ENCODE measurements at places on chromosomes 16 and 17.

- no peak overlapping the region for H3K27ac ChIP-seq
- DNase-seq = no peak
- no peaks in the 10 kb centered on the region for H3K4me1 ChIP-seq
- no peaks in the 10 kb centered on the region for H3K27me3 ChIP-seq
- no peaks in the 10 kb centered on the region for H3K36me3 ChIP-seq
Measured at GRCh38 chr17:9444687-9445086, 130.9 kb downstream of the STX8 start.

GRCh38 chr17:16342979-16343378 is 10.3 kb downstream of the CENPV start:
- H3K4me1 ChIP-seq = no peaks in the 10 kb centered on the region
- no peaks in the 10 kb centered on the region for H3K36me3 ChIP-seq
- no peak overlapping the region for H3K27ac ChIP-seq
- H3K27me3 ChIP-seq = no peaks in the 10 kb centered on the region

DNA sequence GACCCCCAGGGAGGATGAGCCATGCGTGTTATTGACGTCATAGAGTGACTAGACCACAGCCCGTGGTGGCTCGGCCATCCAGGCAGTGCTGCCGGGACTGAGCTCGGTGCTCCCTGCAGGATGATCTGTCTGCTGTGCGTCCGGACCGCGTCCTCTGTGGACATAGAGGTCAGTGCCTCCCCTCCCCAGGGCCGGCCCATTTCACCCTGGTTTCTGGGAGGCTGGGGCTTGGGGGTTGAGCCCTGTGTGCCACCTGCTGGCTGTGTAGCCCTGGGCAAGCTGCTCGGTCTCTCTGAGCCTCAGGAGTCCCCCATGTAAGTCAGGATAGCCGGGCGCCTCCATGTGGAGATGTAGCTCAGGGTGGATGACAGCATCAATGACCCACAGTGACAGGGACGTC is 8.3 kb downstream of the TSC2 start:
- no peak overlapping the region for H3K27ac ChIP-seq
- no peak for DNase-seq
- H3K4me3 ChIP-seq = no peak overlapping the region
- H3K27me3 ChIP-seq = no peaks in the 10 kb centered on the region
- no peaks in the 10 kb centered on the region for H3K36me3 ChIP-seq
- H3K4me1 ChIP-seq = no peaks in the 10 kb centered on the region

GRCh38 chr17:48520631-48521079 is 10.2 kb downstream of the HOXB1 start:
- H3K27ac ChIP-seq = no peak overlapping the region
- no peaks in the 10 kb centered on the region for H3K36me3 ChIP-seq
- no peak for DNase-seq
- no peaks in the 10 kb centered on the region for H3K27me3 ChIP-seq
- no peaks in the 10 kb centered on the region for H3K4me1 ChIP-seq

- no peak overlapping the region for H3K4me3 ChIP-seq
- no peak for DNase-seq
- H3K27ac ChIP-seq = no peak overlapping the region
- no peaks in the 10 kb centered on the region for H3K36me3 ChIP-seq
Measured at GRCh38 chr17:76473541-76473985, 6.2 kb downstream of the AANAT start.

DNA sequence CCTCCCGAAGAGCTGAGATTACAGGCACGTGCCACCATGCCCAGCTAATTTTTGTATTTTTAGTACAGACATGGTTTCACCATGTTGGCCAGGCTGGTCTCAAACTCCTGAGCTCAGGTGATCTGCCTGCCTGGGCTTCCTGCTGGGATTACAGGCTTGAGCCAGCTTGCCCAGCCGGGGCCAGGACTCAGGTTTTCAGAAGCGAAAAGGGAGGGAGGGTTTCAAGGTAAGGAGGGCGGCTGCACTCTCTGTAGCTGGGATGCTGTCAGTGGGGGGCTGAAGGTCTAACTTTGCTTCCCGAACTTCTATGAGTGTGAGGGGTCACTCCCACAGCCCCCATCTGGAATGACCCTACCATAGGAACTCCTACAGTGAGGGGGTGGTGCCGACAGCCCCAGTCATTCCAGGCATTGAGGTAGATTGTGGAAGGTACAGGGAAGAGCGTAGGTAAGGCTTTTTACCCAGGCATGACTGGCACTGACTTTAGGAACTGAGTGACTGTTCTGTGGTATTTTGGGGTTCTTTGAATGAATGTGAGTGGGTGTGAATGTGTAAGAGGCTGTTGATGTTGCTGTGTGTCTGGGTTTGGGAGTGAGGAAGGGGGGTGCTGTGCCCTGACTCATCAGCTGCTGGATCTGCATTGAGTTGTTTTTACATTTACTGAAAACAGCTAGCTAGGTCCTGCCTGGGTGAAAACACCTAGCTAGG is 3.8 kb upstream of the C1QL1 start:
- no peaks in the 10 kb centered on the region for H3K36me3 ChIP-seq
- H3K4me1 ChIP-seq = peaks cover 3% of the 10 kb centered on the region
- DNase-seq = no peak
- H3K27me3 ChIP-seq = peaks cover 3% of the 10 kb centered on the region
- no peak overlapping the region for H3K27ac ChIP-seq
- H3K4me3 ChIP-seq = no peak overlapping the region

- H3K27ac ChIP-seq = peak overlapping the region; percentile 67
- H3K36me3 ChIP-seq = no peaks in the 10 kb centered on the region
- H3K4me1 ChIP-seq = peaks cover 25% of the 10 kb centered on the region
- H3K4me3 ChIP-seq = peak overlapping the region; percentile 74
- DNase-seq = peak; percentile 84
Measured at GRCh38 chr16:88784074-88784855, 755 bp downstream of the PIEZO1 start.

- H3K36me3 ChIP-seq = no peaks in the 10 kb centered on the region
- DNase-seq = no peak
- H3K27ac ChIP-seq = no peak overlapping the region
Measured at GRCh38 chr17:82645516-82645915, 2.7 kb downstream of the WDR45B start.

GRCh38 chr16:57427307-57427706 is 19.9 kb downstream of the CIAPIN1 start:
- H3K36me3 ChIP-seq = no peaks in the 10 kb centered on the region
- H3K4me1 ChIP-seq = peaks cover 2% of the 10 kb centered on the region
- no peaks in the 10 kb centered on the region for H3K27me3 ChIP-seq

GRCh38 chr17:64615028-64615677 is 47.0 kb downstream of the SMURF2 start:
- H3K4me1 ChIP-seq = no peaks in the 10 kb centered on the region
- H3K36me3 ChIP-seq = no peaks in the 10 kb centered on the region
- no peak overlapping the region for H3K27ac ChIP-seq
- no peak for DNase-seq

- H3K27ac ChIP-seq = no peak overlapping the region
- H3K4me1 ChIP-seq = no peaks in the 10 kb centered on the region
- H3K4me3 ChIP-seq = no peak overlapping the region
- no peak for DNase-seq
- H3K27me3 ChIP-seq = no peaks in the 10 kb centered on the region
- H3K36me3 ChIP-seq = no peaks in the 10 kb centered on the region
Measured at GRCh38 chr16:58574895-58575294, 54.7 kb downstream of the CNOT1 start.

DNA sequence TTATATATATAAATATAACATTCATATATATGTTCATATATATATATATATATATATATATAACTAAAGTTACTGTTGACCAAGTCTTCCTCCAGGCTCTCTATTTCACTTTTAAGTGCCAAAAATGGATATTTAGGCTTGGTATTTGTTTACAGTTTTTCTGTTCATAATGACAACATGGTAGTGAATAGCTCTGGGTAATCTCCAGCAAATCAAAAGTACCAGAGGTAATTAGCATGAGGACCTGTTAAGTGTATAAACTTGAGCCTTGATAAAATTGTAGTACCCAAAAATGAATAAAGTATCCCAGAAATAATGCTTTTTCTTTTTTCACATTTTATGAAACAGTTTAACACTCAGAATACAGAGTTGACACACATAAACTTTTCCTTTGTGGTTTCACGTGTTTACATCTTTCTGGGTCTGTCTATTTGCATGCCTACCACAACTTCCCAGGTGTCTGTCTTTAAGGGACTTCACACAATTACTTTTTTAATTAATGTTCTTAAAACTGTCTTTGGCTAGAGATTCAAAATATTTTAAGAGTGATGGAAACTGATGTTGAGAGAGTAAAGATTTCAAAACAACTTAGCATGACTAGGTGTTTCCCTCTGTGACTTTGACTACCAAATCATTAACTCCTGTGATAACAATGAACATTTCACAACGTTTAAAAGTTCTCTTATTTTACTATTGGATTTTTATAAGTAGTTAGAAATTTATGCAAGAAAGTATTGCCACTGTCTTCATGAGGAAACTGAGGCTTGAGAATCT is 47.9 kb downstream of the RABEP1 start:
- no peaks in the 10 kb centered on the region for H3K36me3 ChIP-seq
- H3K4me3 ChIP-seq = no peak overlapping the region
- H3K27ac ChIP-seq = no peak overlapping the region
- H3K27me3 ChIP-seq = no peaks in the 10 kb centered on the region
- no peak for DNase-seq
- no peaks in the 10 kb centered on the region for H3K4me1 ChIP-seq

DNA sequence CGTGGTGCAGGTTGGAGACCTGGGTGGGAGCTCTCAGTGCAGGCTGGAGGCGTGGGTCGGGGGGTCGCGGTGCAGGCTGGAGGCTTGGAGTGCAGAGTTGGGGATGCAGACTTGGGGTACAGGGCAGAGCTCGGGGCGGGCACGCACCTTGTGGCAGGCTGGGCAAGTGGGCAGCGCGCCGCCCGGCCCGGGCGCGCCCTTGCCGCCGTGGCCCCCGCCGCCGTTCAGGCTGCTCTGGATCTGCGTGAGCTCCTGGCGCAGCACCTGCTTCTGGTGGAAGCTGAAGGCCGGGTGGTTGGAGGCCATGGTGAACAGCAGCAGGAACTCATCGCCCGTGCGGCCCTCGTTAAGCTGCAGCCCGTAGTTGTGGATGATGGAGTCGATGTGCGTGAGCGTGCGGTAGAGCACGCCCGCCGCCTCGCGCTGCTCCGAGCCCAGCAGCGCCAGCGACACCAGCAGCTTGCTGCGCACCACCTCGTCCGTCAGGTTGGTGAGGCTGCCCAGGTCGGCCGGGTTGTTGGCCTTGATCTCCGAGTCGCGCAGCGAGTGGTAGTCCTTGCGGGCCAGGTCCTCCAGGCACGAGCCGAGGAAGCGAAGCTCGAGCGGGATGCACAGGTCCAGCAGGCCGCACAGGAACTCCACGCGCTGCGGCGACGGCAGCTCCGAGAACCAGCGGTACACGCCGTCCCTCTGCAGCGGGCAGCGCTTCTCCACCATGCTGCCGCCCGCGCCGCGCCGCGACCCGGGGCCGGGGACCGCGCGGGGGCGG is 1.1 kb downstream of the ZCCHC14 start:
- H3K4me3 ChIP-seq = peak overlapping the region; percentile 53
- no peak for DNase-seq
- H3K4me1 ChIP-seq = peaks cover 17% of the 10 kb centered on the region
- no peaks in the 10 kb centered on the region for H3K36me3 ChIP-seq
- H3K27me3 ChIP-seq = no peaks in the 10 kb centered on the region
- no peak overlapping the region for H3K27ac ChIP-seq

DNA sequence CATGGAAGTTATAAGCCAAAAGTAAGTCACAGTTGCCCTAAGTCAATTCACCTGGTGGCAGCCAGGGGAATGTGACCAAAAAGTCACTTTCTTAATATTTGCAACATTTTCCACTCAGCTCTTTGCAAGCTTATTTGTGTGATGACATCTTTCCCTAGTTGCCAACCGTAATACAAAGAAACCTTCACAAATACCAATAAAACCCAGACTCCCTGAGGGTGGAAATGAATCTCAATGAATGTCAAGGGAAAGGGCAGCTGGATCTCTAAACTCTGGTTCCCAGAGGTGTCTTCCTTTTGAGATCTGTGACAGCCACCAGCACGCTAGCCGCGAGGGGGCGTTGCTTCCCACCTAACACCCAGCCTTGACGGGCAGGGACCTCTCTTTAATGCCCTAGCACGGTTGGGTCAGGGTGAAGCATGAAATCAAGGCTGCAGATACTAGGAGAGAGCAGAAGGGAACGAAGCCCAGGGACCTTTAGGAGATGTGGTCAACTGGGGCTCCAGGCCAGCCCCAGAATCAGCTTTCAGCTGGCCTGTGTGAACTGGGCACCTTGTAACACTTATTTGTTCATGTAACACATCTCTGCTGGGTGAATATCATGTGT is 82.2 kb downstream of the CMC2 start:
- DNase-seq = no peak
- H3K4me3 ChIP-seq = no peak overlapping the region
- H3K27me3 ChIP-seq = no peaks in the 10 kb centered on the region
- no peaks in the 10 kb centered on the region for H3K36me3 ChIP-seq
- H3K4me1 ChIP-seq = no peaks in the 10 kb centered on the region

- no peak for DNase-seq
- no peaks in the 10 kb centered on the region for H3K27me3 ChIP-seq
- no peak overlapping the region for H3K27ac ChIP-seq
- no peak overlapping the region for H3K4me3 ChIP-seq
- no peaks in the 10 kb centered on the region for H3K4me1 ChIP-seq
Measured at GRCh38 chr16:89052890-89053724, 40.5 kb upstream of the ACSF3 start.

GRCh38 chr16:75311383-75311938 is 60.0 kb upstream of the BCAR1 start:
- no peaks in the 10 kb centered on the region for H3K36me3 ChIP-seq
- no peak for DNase-seq
- no peaks in the 10 kb centered on the region for H3K27me3 ChIP-seq
- H3K4me1 ChIP-seq = no peaks in the 10 kb centered on the region
- no peak overlapping the region for H3K4me3 ChIP-seq

GRCh38 chr16:84841787-84842300 is 22.1 kb downstream of the CRISPLD2 start:
- H3K36me3 ChIP-seq = no peaks in the 10 kb centered on the region
- no peak overlapping the region for H3K27ac ChIP-seq
- no peak overlapping the region for H3K4me3 ChIP-seq

DNA sequence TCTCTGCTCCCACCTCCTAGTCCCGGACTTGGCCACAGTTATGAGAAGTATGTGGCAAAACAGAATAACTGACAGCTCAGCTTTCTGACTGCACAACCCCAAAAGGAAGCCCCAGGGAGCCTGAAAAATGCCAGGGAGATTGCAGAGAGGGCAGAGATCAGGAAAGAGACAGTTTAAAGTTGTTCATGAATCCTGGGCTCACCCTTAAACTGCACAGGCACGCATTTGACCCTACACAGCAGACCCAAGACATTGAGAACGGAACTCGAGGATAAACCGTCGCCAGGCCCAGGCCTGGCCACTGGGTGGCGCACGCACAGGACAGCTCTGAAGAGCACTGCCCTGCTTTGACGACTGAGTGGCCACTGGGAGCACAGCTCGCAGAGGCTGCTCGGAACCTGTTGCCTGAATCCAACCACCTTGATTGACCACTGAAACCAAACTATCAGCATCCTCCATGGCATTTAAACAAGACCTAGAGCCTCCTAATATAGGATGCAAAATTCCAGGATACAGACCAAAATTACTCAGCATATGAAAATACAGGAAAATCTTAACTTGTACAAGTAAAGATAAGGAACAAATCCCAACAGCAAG is 114.0 kb downstream of the C16orf95 start:
- no peak overlapping the region for H3K4me3 ChIP-seq
- H3K27ac ChIP-seq = no peak overlapping the region
- H3K36me3 ChIP-seq = no peaks in the 10 kb centered on the region
- peaks cover 1% of the 10 kb centered on the region for H3K4me1 ChIP-seq

GRCh38 chr16:21523411-21524067 is 75.8 kb upstream of the METTL9 start:
- H3K27me3 ChIP-seq = no peaks in the 10 kb centered on the region
- no peak for DNase-seq
- H3K27ac ChIP-seq = no peak overlapping the region
